SHP77 treated with DMSO at 0.1 percent for 48 hours (cell line): ENCODE measurements at places on chromosomes 12 and 14.

DNA sequence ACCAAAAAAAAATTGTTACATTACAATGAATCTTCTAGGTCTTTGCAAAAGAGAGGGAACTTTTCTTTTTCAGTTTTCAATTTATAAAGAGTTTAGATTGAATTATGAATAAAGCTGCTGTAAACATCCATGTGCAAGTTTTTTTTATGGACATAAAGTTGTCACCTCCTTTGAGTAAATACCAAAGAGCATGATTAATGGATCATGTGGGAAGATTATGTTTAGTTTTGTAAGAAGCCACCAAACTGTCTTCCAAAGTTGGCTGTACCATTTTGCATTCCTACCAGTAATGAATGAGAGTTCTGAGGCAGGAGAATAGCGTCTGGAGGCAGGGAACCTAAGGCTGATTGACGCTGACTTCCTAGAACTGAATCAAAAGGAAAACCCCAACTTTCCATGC, 30.2 kb downstream of the LEMD3 start:
- no peak for DNase-seq

GRCh38 chr12:3195337-3195736, 118.2 kb downstream of the TSPAN9 start:
- DNase-seq: no peak

DNA sequence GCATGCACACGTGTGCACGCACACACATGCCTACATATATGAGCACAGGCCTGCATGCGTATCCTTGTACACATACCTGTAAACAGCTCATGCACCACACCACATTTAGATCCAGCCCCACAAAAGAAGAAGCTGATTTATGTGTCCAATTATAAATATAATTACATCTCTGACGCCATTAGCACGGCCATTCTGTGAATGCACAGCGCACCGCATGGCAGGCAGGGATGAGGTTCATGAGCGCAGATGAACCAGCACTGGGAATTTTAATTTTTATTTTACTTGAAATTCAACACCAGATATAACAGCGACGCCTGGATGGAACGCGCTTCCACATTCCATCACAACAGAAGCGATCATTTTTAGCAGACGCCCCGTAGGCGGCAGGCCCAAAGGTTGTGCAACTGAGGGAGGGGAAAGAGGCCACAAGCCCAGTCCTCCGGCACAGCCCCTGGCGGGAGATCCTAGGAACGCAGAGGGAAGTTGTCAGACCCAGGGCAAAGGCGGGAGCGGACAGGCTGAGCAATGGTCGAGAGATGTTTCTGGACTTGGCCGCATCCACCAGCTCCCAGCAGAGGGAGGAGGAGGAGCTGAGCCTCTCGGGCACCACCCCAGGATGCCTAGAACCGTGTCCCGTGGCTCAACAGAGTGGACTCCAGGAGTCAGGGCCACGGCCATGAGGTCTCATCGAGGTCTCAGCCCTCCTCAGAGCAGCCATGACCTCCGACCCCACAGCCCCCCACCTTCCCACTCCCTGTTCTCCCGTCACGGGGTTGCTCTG, 37.9 kb upstream of the GALNT9 start:
- DNase-seq: no peak

DNA sequence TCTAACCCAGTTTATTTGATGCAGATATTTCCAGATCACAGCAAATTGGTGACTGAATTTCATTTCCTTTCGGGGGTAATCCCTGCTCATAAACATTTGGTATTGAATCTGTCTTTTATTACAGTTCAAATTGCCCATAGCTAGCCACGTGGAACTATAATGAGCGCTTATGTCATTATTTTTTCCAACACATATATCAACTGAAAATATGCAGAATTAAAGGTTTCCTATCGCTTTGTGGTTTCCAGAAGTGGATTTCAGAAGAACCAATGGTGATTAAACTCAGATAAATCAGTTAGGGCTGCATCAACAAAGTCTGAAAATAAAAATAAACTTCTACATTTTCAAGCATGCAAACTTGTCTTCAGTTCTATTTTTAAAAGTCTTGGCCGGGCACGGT, 111.9 kb downstream of the PIK3C2G start:
- no peak for DNase-seq

DNA sequence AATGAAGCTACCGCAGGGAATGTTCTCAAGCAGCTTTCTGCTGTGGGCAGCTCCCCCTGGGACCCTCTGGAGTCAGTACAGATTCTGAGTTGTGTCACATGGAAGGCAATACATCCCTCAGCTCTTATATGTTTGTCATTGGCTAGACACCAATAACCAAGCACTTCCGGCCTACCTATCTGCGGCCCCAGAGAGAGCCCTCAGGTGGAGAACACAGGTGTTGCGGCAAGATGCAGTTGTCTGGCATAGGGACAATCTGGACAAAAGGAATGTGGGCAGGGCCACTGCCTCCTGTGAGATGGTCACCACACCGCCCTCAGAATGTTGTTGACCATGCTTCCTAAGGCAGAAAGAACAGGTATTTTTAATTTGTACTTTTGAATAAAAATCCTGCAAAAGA, 118.7 kb downstream of the BRMS1L start:
- peak; percentile 30 for DNase-seq

DNA sequence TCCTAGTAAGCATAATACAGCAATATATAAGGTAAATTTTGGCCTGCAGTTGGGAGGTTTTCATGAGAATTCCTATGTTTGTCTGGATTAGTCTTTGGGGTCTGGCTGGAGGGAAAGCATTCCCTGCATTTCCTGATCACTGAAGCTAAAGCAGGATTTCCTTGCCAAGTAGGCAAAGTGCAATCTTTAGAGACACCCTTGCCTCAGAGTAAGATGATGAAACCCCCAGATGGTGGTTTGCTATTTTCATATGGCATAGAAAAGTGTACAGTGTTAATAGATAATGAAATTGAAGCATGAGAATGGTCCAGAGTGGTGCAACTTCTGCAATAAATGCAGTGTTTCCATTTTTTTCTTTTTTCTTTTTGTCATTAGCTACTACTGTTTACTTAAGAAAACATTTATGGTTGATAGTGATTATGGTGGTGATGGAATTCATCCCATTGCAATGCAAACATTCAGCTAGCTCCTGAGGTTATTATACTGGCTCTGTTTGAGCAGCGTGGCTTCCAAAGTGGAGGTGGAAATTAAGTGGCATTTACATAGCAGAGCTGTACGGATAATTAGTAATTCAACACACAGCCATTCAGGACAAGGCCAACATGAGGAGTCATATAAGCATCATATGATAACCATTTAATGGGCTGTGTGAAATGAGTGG, 276.3 kb downstream of the DUSP6 start:
- no peak for DNase-seq

- no peak for DNase-seq
Observed at GRCh38 chr12:3157581-3158323, 80.6 kb downstream of the TSPAN9 start.

- no peak for DNase-seq
Observed at GRCh38 chr14:105685003-105685402, 158.6 kb downstream of the TMEM121 start.

- no peak for DNase-seq
Observed at GRCh38 chr12:120588948-120589930, 8.0 kb upstream of the POP5 start.

DNA sequence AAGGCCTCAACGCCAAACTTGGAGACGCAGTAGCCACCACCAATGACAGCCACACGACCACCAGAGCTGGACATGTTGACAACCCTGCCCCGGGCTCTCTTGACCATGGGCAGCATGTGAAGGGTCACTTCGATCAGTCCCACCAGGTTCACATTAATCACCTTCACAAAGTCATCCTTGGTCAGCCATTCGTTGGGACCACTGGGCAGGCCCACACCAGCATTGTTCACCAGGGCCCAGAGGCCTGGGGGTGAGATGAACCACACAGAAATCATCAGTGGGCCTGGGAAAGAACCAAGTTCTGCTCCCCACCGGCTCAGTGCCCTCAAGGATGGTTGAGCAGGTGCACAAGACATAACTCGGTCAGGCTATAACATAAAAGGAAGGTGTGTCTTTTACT, 4.0 kb downstream of the SDR9C7 start:
- DNase-seq: no peak

DNA sequence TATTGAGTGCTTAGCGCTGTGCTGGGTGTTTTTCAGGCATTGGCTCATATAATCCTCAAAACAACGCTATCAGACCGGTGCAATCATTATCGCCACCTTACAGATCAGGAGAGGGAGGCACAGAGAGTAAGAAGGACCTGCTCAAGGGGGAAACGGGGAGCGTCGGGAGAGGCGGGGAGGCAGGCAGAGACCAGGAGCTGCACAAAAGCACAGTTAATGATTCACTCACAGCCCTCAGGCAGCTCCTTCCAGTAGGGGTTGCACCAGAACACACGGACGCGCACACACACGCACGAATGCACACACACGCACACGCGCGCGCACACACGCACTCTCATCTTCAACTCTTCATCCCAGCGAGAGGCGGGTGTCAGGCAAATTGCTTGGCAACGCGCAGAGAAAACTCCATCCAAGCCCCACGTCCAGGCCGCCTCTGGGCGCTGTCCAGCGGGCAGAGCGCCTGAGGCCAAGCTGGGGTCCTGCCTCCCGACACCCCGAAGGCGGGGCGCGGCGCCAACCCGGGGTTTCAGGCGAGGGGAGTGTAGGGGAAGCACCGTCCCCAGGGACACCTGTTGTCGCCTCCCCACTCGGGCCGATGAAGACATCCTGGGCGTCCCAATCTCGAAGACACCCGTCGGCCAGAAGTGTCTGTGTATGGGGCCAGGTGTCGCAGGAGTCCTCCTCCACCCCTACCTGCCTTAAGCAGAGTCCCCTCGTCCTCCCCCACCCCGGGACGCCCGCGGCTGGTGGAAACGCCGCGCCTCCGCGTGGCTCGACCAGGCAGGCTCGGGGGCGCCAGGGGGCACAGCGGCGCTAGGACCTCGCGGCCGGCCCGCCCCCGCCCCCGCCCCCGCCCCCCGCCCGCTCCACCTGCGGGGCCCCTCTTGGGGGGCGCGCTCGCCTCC, 35.5 kb upstream of the STON2 start:
- peak; percentile 30 for DNase-seq

GRCh38 chr14:54567224-54567638, 303 bp downstream of the SAMD4A start:
- no peak for DNase-seq

DNA sequence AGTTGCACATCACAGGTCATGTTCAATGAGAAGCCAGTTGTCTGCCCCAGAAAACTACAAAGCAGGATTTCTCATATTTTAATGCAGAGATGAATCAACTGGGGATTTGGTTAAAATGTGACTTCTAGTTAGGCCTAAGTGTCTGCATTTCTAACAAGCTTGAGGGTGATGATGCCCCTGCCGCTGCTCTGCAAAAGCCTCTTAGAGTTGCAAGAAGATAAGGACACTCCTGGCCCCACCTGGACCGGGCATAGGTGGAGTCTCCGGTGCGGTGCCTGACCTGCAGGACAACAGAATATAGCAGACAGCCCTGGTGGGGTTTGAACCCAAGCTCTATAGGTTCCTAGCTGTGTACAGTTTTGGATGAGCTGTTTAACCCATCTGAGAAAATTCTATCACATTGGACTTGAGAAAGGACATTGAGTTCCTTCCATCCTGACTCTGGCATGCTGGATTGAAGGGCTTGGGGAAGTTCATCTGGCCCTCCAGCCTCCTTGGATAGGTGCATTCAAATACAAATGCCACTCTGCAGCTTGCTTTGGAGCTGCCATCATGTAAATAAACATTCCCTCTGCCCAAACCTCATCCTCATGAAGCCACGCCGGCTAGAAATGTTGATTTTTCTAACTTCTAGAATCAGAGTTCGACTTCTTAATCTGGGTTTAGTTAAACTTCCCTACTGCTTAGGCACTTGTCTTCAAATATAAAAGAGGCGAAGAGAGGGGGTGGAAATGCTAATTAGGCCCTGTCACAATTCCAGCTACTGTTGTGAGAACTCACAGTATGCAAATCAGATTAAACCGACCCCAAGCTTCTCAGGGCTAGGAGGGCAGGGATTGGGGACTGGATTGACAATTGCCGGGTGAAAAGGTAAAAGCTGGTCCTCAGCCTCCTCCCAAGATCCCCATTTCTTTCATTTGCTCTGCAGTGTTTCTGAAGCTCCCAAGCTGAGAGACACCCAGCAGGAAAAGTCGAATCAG, 1225.6 kb downstream of the VRK1 start:
- DNase-seq: no peak

DNA sequence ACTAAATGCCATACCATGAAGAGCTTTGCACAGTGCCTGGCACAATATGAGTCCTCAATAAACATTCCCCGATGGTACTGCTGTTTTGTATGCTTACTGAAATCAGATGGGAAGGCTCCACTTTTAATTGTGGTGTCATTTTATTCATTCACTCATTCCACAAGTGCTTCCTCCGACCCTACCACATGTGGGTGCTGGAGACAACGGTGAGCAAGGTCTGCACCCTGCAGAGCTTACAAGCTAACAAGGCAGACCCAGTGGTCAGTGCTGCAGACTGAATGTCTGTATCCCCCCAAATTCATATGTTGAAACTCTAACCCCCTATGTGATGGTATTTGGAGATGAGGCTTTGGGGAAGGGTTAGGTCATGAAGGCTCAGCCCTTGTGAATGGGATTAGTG, 48.3 kb downstream of the RFX4 start:
- no peak for DNase-seq

GRCh38 chr14:100443603-100444002, 120.5 kb downstream of the SLC25A47 start:
- no peak for DNase-seq

GRCh38 chr14:22334627-22335026, 254.4 kb downstream of the DAD1 start:
- peak; percentile 62 for DNase-seq

- DNase-seq: no peak
Observed at GRCh38 chr14:77502109-77502782, 3.6 kb upstream of the ISM2 start.

GRCh38 chr14:23183158-23183470, 346 bp downstream of the SLC7A8 start:
- no peak for DNase-seq

DNA sequence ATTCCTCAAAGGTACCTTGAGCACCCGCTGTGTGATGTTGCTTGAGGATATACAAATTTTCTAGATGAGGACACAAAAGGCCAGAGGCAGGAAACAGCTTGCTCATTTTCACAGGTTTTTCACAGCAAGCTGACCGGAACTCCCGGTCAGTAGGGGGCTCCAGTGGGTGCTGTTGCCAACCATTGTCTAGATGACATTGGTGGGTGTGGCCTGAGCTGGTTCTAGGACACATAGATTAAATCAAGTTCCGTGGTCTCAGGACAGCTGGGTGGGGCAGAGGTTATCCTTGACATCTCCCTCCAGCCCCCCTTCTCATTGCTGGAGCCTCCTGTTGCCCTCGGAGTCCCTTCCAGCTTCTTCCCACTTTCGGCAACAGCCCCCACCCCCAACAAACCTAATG, 153.6 kb upstream of the FKBP4 start:
- DNase-seq: no peak

- DNase-seq: no peak
Observed at GRCh38 chr14:25009891-25010290, 40.1 kb downstream of the STXBP6 start.

DNA sequence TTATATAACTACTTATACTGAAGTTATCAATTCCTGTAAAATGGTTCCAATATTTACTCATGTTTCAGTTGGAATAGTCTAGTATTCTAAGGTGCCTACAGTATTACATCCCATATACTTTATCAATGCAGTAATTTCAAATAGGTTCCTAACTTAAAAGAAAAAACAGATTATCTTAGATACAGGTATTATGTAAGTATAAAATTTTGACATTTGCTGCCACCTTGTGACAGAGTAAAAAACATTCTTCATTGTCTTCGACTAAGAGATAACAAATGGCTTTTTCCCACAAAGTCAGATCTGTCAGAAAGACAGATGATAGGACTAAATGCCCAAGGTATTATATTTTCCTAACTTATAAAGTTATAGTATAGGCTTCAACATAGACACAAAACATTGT, 78.7 kb downstream of the TXNDC16 start:
- DNase-seq: no peak

GRCh38 chr12:62484233-62484632, 17.6 kb downstream of the MON2 start:
- DNase-seq: no peak
